ENCODE measurements at places on chromosomes 2 and 18. TPM values are rescaled to one million over a fixed set of nuclear protein-coding genes. Genes with fewer than 3 reads are reported as not detected.

The GYPC gene
- total RNA-seq, result 26.5 TPM

The TCF7L1 gene
- 30.8 TPM for total RNA-seq

The CHCHD5 gene
- total RNA-seq, result 17.9 TPM

The PTMA gene
- total RNA-seq, result 469 TPM

The SGPP2 gene
- total RNA-seq, result 0.20 TPM

GRCh38 chr2:220513573-220514288 lies 886.3 kb downstream of the SLC4A3 start:
- H3K27ac ChIP-seq, result peak overlapping the region; percentile 64
- no peaks in the 10 kb centered on the region for H3K27me3 ChIP-seq
- DNase-seq, result peak; percentile 23
- no peak overlapping the region for H3K4me3 ChIP-seq
- H3K4me1 ChIP-seq, result peaks cover 31% of the 10 kb centered on the region

DNA sequence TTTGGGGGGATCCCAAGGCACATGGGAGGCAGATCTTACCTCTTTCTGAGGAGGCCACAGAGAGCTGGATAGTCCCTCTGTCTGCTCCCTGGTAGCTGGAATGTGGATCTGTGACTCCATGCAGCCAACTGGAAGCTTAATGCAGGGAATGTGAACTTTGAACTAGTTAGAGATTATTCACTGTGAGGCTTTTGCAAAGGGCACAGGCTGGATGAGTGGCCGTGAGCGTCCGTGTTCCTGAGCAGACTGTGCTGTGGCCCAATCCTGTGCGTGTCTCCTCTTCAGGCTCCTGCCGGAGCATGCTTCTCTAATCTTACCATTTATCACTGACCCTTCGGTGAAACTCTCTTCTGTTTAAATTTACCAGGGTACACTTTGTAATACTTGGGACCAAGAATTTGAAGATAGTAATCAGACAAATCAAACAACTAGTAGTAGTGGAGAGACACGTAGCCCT lies 187.6 kb downstream of the PTPRM start:
- H3K27me3 ChIP-seq, result no peaks in the 10 kb centered on the region
- H3K4me1 ChIP-seq, result peaks cover 3% of the 10 kb centered on the region
- DNase-seq, result no peak
- no peak overlapping the region for H3K4me3 ChIP-seq
- no peaks in the 10 kb centered on the region for H3K36me3 ChIP-seq

DNA sequence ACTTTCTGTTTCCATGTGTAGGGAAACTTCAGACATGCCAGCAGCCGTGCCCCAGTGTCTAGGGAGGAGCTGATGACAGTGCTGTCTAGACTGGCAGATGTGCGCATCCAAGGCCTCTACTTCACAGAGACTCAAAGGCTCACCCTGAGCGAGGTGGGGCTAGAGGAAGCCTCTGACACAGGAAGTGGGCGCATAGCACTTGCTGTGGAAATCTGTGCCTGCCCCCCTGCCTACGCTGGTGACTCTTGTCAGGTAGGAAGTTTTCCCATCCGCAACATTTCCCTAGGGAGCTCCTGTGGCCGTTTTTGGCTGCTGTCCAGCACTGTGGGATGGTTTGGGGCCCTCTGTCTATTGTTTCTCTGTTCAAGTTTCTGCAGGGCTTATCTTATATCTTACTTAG lies 143.1 kb upstream of the TTC39C start:
- H3K36me3 ChIP-seq, result no peaks in the 10 kb centered on the region
- peak; percentile 42 for DNase-seq
- no peak overlapping the region for H3K27ac ChIP-seq
- no peak overlapping the region for H3K4me3 ChIP-seq
- peaks cover 6% of the 10 kb centered on the region for H3K4me1 ChIP-seq

GRCh38 chr2:20584045-20584398 lies 66.9 kb downstream of the HS1BP3 start:
- no peaks in the 10 kb centered on the region for H3K27me3 ChIP-seq
- H3K27ac ChIP-seq, result peak overlapping the region; percentile 79
- H3K36me3 ChIP-seq, result no peaks in the 10 kb centered on the region
- H3K4me1 ChIP-seq, result peaks cover 36% of the 10 kb centered on the region

- peaks cover 3% of the 10 kb centered on the region for H3K27me3 ChIP-seq
- H3K36me3 ChIP-seq, result no peaks in the 10 kb centered on the region
These were observed 13.1 kb downstream of the PTPRN start for GRCh38 chr2:219296142-219296541.

DNA sequence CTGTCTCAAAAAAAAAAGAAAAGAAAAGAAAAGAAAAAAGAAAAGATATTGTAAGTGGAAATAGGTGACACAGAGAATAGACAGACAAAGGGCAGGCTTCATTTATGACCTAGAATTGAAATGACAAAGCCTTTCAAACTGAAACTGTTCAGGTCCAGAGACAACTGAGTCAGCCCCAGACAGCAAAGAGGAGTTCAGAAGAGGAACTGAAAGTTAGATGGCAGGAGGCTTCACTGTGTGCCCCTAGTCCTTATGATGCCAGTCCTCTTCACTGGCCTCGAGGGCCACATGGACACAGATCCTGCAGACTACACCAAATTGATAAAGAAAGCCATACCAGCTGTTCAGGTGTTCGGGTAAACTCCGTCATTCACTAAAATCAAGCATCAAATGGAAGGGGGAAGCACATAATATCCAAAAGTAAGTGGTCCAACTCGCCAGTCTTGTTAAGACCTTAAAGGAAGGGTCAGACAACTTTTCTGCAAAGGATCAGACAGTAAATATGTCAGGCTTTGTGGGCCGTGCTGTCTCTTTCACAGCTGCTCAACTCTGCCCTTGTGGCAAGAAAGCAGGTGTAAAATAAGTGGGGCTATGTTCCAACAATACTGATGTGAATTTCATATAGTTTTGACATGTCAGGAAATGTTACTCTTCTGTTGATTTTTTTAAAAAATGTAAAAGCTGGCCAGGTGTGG lies 231.9 kb upstream of the MGAT5 start:
- H3K4me3 ChIP-seq, result no peak overlapping the region
- H3K27me3 ChIP-seq, result peaks cover 8% of the 10 kb centered on the region
- H3K4me1 ChIP-seq, result no peaks in the 10 kb centered on the region
- no peaks in the 10 kb centered on the region for H3K36me3 ChIP-seq
- no peak overlapping the region for H3K27ac ChIP-seq

DNA sequence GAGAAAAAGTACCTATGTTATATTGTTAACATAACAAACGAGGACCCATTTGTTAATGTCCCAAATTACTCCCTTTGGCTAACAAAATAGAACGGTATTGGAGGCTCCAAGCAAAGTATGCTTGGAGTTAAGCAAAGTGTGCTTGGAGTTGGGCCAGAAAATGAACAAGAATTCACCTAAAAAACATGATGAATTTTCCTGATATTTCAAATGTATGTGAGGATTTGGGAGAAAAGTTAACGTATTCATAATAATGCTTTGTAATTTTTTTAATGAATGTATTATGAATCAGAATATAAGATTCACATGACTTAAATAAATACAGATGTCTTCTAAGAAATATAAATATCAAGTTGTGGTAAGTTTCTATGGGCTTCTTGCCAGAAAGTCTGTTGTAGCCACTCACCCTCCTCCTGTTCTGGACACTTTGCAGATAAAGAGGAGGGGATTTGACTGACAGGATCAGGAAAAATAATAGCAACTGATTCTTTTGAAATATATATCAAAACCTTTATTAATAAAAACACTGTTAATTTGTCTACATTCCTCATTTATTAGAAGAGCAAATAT lies 423.7 kb upstream of the MMADHC start:
- H3K27me3 ChIP-seq, result no peaks in the 10 kb centered on the region
- H3K4me3 ChIP-seq, result no peak overlapping the region
- DNase-seq, result peak; percentile 25
- no peaks in the 10 kb centered on the region for H3K36me3 ChIP-seq

DNA sequence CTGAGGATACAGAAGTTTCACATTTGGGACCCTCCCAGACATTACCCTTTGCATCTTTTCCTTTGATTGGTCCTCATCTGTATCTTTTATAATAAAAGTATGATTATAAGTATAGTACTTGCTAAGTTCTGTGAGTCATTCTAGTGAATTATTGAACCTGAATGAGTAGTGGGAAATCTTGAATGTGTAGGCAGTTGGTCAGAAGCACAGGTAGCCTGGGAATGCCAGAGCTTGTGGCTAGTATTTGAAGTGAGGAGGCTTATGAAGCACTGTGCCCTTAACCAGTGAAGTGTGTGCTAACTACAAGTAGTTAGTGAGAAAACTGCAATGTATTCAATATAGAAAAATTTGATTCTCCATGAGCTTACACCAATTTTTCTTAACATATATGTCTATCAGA lies 257.6 kb downstream of the GRB14 start:
- no peak overlapping the region for H3K27ac ChIP-seq
- peaks cover 4% of the 10 kb centered on the region for H3K4me1 ChIP-seq
- H3K27me3 ChIP-seq, result no peaks in the 10 kb centered on the region
- no peaks in the 10 kb centered on the region for H3K36me3 ChIP-seq

DNA sequence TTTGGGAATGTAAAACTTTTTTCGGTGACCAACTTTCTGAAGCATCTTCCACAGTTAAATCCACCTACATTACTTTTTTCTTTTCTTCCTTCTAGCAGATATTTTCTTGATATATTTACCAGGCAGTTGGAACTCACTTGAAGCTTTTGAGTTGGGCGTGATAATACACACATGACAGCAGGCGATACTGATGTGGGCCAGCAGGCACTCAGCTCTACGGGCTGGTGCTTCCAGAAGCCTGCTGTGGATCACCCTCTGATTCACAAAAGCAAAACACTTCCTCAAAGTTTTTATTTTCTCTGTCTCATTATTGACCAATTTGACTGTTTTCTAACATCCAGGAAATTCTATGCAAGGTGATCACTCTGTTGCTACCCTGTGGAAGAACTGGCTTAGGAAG lies 22.9 kb downstream of the GRHL1 start:
- H3K4me3 ChIP-seq, result no peak overlapping the region
- H3K27ac ChIP-seq, result no peak overlapping the region
- H3K36me3 ChIP-seq, result no peaks in the 10 kb centered on the region
- no peak for DNase-seq
- H3K27me3 ChIP-seq, result no peaks in the 10 kb centered on the region
- H3K4me1 ChIP-seq, result peaks cover 32% of the 10 kb centered on the region

DNA sequence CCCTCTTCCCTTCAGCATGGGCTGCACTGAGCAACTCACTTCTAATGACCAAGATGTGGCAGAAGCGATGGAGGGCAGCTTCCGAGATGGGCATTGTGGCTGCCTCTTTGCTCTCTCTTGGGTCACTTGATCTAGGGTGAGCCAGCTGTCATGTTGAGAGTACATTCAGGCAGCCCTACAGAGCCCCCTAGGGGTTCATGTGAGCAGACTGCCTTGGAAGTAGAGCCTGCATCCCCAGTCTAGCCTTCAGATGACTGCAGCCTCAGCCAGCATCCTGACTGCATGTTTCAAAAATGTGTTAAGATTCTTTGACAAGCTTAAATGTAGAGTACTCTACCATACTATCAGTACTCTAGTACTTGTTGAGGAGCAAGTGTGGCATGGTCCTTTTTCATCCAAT lies 143.9 kb downstream of the NCK2 start:
- H3K4me1 ChIP-seq, result peaks cover 10% of the 10 kb centered on the region
- no peak overlapping the region for H3K4me3 ChIP-seq
- H3K27me3 ChIP-seq, result no peaks in the 10 kb centered on the region
- DNase-seq, result no peak

- H3K27me3 ChIP-seq, result no peaks in the 10 kb centered on the region
- DNase-seq, result no peak
- H3K4me3 ChIP-seq, result peak overlapping the region; percentile 63
These were observed 71.1 kb downstream of the ARHGEF33 start for GRCh38 chr2:38960609-38961320.

DNA sequence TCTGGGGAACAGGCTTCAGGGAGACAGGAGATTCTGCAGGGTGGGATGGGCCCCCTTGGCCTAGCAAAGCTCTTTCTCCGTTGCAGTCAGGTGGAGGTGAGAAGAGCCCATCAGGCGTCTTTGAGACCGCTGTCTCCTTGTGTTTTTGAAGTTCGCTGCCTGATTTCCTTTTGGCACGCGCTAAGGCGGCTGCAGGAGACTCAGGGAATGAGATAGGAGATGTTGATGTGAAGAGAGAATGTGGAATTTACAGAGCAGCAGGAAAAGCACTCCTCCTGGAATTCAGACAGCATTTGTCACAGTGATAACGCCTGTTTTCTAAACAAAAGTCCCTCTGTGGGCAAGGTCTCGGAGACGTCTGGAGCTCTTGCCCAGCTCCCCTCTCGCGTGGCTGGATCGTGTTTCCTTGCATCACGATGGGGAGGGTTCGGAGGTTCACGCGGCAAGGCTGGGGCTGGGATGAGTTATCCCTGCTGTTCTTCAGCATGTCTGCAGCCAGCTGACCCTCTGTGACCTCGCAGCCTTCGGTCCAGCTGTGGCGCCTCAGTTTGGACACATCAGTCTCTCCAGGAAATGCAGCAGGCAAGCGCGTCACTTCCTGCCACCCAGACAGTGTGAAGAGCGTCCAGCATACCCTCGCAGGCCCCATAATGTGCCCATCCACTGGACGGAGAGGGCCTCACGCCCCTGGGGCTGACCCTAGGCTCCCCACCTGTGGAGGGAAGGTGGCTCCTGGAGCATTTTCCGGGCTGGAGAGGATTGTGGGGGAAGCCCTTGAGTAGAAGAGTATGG lies 30.2 kb downstream of the GLI2 start:
- H3K36me3 ChIP-seq, result no peaks in the 10 kb centered on the region
- no peak overlapping the region for H3K4me3 ChIP-seq
- DNase-seq, result peak; percentile 94
- peak overlapping the region; percentile 95 for H3K27ac ChIP-seq
- peaks cover 44% of the 10 kb centered on the region for H3K4me1 ChIP-seq
- no peaks in the 10 kb centered on the region for H3K27me3 ChIP-seq

DNA sequence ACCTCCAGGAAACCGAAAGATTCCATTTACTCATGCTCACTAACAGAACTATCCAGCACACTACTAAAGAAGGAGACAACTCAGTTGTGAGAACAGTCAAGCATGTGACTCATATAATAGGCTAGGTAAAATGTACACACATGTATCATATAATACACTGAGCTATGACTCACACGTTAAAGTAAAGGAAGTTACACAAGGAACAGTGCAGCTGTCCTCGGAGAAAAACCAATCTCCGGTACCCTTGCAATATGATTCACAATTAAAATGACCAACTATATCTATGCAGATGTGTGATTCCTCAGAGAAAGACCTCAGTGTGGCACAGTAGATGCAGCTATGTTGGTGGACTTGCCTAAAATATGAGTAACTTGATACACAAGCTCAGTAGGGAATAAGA lies 76.5 kb downstream of the STRN start:
- peak; percentile 96 for DNase-seq
- peak overlapping the region; percentile 69 for H3K27ac ChIP-seq
- peaks cover 2% of the 10 kb centered on the region for H3K36me3 ChIP-seq
- H3K4me1 ChIP-seq, result peaks cover 4% of the 10 kb centered on the region

- H3K27me3 ChIP-seq, result peaks cover 62% of the 10 kb centered on the region
- no peak for DNase-seq
- no peak overlapping the region for H3K4me3 ChIP-seq
- H3K4me1 ChIP-seq, result peaks cover 7% of the 10 kb centered on the region
- H3K27ac ChIP-seq, result no peak overlapping the region
- H3K36me3 ChIP-seq, result no peaks in the 10 kb centered on the region
These were observed 1.5 kb upstream of the INHBB start for GRCh38 chr2:120344214-120344975.

GRCh38 chr2:100902817-100903405 lies 83.0 kb downstream of the NPAS2 start:
- DNase-seq, result peak; percentile 97
- peaks cover 20% of the 10 kb centered on the region for H3K4me1 ChIP-seq
- H3K4me3 ChIP-seq, result no peak overlapping the region
- H3K36me3 ChIP-seq, result no peaks in the 10 kb centered on the region
- peak overlapping the region; percentile 64 for H3K27ac ChIP-seq
- H3K27me3 ChIP-seq, result no peaks in the 10 kb centered on the region

Data from astrocyte (in vitro differentiated cells and primary cell).